ENCODE measurements at places on chromosomes 6 and 20.

- no peak for DNase-seq
Observed at GRCh38 chr20:36823121-36823520, 49.6 kb upstream of the DSN1 start.

DNA sequence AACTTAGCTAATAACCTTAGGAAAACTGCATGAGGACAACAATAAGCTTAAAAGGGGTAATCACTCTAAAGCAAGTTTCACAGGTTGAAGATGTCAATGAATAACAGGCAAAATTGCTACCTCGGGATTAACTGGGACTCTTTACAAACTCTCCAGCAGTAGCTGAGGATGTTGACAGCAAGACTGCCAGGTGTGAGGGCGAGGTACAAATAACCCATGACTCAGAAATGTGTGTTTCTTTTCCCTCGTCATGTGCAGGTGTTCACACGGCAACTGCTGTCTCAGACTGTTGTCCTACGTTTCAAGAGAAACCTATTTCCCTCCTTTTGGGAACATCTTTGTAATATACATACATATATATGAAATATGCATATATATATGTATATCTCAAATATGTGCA lies 15.9 kb downstream of the BCAS1 start:
- DNase-seq = no peak

GRCh38 chr6:111462770-111463391 lies 20.1 kb downstream of the REV3L start:
- DNase-seq = no peak

GRCh38 chr6:163662604-163663225 lies 248.2 kb downstream of the QKI start:
- DNase-seq = no peak

DNA sequence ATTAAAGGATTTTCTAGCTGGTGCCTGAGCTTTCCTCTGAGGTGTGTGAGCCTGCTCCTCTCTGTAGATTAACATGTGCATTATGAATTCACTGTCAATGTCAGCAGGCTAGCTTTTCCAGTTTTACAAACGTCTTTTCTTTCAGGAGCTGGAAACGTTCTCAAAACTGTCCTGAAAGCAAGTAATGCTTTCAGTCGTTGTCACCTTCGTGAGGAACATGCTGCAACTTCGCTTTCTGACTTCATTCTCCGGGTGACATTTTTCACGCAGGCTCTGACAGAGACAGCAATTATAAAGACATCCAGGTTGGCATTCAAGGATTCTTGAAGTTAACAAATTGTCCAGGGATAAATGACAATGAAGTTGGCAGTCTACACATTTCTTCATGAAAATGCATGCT lies 671.5 kb downstream of the DHX35 start:
- no peak for DNase-seq

- DNase-seq = no peak
Observed at GRCh38 chr6:72466971-72467566, 154.8 kb upstream of the KCNQ5 start.

DNA sequence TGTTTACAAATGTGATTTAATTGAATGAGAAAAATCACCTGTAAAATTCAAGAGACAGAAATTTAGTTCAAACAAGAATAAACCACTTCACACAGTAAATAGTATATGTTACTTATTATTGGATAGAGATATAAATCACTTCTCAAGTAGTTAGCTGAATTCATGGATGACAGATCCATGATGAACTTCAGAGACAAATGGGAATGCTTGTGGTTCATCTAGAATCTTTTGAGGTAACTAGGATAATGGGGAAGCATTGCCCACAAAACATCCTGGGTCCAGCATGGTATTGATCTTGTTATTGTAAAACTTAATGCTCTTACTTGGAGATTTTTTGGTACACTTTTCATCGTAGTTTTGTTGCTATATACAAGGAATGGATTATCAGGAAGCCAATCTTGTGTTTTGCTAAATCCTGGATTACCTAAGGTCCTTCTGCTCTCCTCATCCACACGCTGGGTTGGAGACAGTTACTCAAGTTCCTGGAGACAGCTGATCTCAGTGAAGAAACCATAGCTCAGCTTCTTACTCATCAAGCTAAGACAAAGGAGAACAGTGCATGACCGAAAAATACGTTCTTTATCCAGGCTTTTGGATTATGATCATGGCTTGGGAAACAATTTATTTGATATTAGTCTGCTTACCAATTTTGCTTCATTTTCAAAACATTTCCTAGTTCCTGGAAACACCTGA lies 142.5 kb upstream of the PREP start:
- no peak for DNase-seq

DNA sequence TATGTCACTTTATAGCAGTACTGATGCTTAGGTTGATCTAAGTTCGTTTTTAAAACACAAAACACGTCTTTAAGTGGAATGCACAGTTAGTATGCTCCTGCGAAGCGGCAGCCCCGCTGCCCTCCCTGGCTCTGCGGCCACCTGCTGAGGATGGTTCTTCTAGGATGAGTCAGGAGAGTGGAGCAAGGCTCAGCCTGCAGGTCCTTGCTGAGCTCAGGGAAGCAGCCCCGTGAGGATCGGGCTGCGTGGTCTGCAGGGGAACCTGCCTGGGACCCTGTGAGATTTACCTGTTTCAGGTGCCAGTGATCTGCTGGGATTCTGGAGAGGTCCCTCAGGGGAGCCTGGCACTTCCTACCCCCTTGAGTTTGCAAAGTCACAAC lies 57.5 kb downstream of the SYNJ2 start:
- DNase-seq = no peak

- DNase-seq = no peak
Observed at GRCh38 chr6:170085475-170086401, 205.1 kb downstream of the DLL1 start.

DNA sequence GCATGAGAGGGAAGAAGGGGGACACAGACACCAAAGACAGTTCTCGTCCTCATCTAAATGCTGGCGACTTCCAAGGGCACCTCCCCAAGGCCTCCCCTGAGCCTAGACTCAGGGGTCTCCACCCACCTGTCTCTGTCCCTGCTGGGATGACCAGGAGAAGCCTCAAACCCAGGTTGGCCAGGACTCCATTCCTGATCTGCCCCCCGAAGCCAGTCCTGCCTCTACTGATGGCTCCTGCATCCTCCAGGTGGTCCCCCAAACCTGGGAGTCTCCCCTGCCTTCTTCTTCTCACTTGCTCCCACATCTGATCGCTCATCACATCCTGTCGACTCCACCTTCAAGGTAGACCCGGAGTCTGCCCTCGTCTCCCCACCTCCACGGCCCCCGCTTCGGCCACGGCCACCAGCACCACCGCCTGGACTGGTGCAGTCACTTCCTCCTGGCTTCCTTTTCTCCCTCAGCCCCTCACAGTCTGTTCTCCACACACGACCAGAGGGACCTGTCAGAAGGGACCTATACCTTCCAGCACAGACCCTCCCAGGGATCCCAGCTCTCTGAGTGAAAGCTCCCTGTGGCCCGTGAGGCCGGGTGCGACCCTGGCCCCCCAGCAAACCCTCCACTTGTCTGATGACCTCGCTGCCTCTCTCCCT lies 92.1 kb downstream of the CEBPB start:
- no peak for DNase-seq

GRCh38 chr6:75084018-75084417 lies 121.8 kb downstream of the COL12A1 start:
- no peak for DNase-seq

DNA sequence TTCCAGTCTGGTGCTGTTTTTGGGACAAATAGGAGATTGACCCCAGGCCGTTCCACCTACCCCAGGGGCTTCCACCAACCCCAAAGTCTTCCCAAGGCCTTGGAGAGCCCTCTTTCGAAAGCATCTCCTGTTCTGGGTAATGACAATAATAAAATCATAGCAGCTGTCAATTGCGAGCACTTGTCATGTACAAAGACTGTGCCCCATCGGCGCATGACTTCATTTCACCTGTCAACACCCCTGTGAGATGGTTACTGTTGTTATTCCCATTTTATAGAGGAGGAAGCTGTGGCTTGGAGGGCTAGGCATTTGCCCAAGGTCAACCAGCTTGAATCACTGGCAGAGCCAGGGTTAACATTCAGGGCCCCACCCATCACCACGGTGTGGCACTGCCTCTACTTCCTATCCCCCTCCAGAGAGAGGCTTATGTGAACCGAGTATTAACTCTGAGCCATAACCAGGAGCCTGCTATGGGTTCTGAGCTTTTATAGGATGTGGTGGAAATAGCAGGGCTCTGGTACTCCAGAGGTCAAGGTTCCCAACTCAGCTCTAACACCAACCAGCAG lies 51.2 kb downstream of the HNF4A start:
- no peak for DNase-seq

Data from stimulated activated CD8-positive, alpha-beta memory T cell treated with anti-CD3 and anti-CD28 coated beads, Interleukin-4, amount 100 ng/mL, for 4 hours (primary cell).